ENCODE measurements at places on chromosomes 1 and 21.

DNA sequence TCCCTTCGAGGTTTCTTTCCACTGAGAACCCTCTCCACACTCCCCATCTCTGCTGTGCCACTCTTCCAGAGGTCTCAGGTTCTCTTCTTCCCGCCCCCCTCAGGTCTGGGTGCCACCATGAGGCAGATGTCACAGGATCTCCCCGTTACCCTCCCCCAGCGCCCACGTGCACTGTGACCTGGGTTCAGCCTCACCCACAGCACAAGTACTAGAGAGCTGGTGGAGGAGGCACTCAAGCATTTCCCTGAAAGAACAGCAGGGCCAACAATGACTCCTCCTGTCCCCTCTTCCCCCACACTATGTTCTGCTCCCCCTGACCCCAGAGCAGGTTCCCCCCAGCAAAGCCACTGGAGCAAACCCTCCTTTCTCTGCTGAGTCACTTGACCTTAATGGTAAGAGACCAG lies 14.3 kb downstream of the PLEKHA6 start:
- peak; percentile 67 for DNase-seq

- DNase-seq, result no peak
These were observed 105.9 kb upstream of the EDEM3 start for GRCh38 chr1:184860535-184860934.

DNA sequence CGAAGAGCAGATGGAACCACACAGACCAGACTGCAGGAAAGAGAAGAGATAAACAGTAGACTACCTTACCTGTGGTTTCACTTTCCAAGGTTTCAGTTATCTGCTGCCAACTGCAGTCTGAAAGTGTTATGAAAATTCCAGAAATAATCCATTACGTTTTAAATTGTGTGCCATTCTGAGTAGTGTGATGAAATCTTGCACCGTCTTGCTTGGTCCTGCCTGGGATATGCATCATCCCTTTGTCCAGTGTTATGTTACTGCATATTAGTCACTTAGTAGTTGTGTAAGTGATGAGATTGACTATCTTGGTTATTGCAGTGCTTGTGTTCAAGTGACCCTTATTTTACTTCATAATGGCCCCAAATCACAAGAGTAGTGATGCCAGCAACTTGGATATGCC lies 33.9 kb downstream of the DNAJC6 start:
- DNase-seq, result no peak

- no peak for DNase-seq
These were observed 21.0 kb downstream of the SLC19A1 start for GRCh38 chr21:45521241-45521640.

- no peak for DNase-seq
These were observed 84.2 kb downstream of the SPATA46 start for GRCh38 chr1:162292422-162292849.

DNA sequence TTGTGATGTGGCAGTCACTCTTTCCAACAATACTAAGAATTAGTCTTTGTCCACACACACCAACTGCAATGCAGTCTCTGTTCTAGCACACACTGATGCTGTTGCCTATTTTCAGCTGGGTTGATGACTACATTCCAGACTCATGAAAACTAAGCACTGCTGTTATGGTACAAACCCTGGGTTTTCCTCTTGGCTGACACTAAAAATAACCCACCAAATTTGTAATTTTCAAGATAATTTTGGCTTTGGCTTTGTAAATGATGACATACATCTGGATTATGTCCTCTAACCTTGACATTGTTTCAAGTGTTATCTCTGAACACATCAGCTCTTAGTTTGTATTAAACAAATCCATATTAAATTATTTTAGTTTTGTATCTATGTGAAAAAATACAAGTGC lies 444.8 kb downstream of the PTPRC start:
- DNase-seq, result no peak

DNA sequence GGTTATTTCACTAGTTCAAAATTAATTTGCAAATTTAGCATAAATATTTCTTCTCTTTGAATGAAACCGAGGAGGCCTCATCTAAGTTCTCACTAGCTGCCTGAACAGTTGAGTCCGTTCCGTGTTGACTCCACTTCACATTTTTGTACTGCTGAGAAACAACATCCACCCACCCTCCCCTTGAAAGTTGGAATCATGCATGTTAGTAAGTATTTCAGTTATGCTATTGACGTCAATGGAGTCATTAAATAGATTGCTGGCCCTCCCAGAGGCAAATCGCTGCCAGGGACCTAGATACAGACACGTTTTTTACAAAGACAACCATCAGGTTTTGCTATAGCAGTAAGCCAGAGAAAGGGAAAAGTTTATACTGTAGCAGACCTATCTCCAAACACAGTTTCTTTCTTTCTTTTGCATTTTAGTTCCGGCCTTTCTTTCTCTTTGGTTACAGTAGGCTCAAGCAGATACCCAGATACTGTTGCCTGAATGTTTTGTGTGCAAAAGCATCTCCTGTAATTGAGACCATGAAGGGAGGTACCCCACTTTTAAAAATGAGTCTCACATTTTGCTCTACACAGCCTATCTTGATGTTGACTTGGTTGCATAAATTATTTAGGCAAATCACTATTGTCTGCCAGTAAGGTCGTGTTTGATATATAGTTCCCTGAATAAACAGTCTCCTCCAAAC lies 262.6 kb upstream of the SGIP1 start:
- DNase-seq, result peak; percentile 66

- DNase-seq, result no peak
These were observed 337.0 kb upstream of the PTBP2 start for GRCh38 chr1:96384611-96385010.

- no peak for DNase-seq
These were observed 33.1 kb downstream of the STPG1 start for GRCh38 chr1:24380508-24380907.

DNA sequence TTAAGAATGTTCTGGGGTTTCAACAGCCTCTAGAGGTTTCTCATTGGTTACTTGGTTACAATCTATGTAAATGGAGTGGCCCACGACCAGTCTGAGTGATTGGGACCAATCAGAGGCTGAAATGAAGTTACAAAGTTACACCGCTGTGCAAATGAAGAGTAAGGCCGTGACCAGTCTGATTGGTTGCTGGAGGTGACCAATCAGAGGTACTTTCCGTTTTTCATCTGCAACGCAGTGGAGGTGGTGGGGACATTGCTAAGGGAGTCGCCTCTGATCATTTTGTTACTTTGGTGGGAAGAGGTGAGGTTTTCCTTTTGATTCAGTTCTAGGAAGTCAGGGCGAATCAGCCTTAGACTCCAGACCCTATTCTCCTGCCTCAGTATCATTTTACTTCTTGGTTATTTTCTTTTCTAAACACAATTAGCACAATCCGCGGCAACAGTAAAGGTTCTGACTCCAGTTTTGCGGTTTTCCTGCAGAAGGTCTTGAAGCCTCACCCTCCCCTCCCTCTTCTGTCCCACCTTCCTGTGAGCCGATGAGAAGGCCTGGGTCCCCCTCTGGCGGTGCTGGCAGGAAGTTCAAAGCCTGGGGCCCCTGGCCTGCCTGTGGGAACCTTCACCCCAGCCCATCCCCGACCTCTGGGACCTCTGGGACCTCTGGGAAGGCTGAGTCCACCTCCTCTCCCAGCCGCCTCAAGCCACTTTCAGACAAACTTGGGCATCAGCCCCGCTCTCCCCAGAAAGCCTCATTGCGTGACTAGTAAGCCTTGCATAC lies 38.7 kb upstream of the TTC34 start:
- no peak for DNase-seq

DNA sequence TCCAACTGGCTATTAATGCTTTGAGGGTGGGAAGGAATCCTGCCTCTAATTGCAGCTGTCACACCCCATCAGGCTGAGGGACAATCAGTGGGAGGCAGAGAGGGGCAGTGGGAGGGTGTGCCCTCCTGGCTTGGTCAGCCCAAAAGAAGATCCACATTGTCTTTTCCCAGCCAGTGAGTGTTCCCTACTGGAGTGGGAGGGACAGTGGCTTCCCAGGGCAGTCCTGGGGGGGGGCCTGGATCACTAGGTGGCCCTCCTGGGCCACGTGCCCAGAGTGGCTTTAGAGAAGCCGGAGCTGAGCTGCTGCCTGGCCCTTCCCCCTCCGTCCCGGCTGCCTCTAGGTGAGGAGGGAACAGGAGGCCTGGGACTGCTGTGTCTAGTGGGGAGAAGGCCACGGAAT lies 14.0 kb downstream of the INKA2 start:
- DNase-seq, result no peak

- no peak for DNase-seq
These were observed 2.0 kb downstream of the NPL start for GRCh38 chr1:182791281-182792179.

- DNase-seq, result no peak
These were observed 5.4 kb downstream of the CITED4 start for GRCh38 chr1:40856656-40857302.

GRCh38 chr1:212650228-212650627 lies 41.7 kb downstream of the ATF3 start:
- no peak for DNase-seq

GRCh38 chr1:233253832-233254331 lies 41.6 kb downstream of the PCNX2 start:
- DNase-seq, result no peak

- no peak for DNase-seq
These were observed 3.9 kb upstream of the CNIH3 start for GRCh38 chr1:224612246-224612645.

GRCh38 chr1:225469051-225469450 lies 41.2 kb upstream of the LBR start:
- DNase-seq, result no peak
